ENCODE measurements at places on chromosomes 11 and 22. TPM values are rescaled to one million over a fixed set of nuclear protein-coding genes. Genes with fewer than 3 reads are reported as not detected.

The TRIM22 gene
- 13.9 TPM for polyA plus RNA-seq

The RTN4R gene
- 7.1 TPM for polyA plus RNA-seq

The VWCE gene
- 3.1 TPM for polyA plus RNA-seq

The PHETA2 gene
- 13.6 TPM for polyA plus RNA-seq

The SPI1 gene
- polyA plus RNA-seq: 5.2 TPM

The CCDC15 gene
- polyA plus RNA-seq: 4.0 TPM

The KCNJ11 gene
- polyA plus RNA-seq: 2.1 TPM

The SORL1 gene
- polyA plus RNA-seq: 32.2 TPM

The CD6 gene
- 0.95 TPM for polyA plus RNA-seq

The CHRNA10 gene
- polyA plus RNA-seq: 1.3 TPM

The MMP12 gene
- 1.9 TPM for polyA plus RNA-seq

The ADORA2A gene
- 5.8 TPM for polyA plus RNA-seq

The MS4A12 gene
- polyA plus RNA-seq: not detected

The MRGPRF gene
- 17.2 TPM for polyA plus RNA-seq

The P2RX6 gene
- polyA plus RNA-seq: 2.7 TPM

The CPT1A gene
- polyA plus RNA-seq: 26.3 TPM

The KCNQ1 gene
- 9.2 TPM for polyA plus RNA-seq

The MRGPRX3 gene
- polyA plus RNA-seq: not detected

The PATE2 gene
- polyA plus RNA-seq: not detected

The NOX4 gene
- 53.8 TPM for polyA plus RNA-seq

The NPAT gene
- 18.6 TPM for polyA plus RNA-seq

The NEFH gene
- polyA plus RNA-seq: 8.4 TPM

The GRAMD1B gene
- 12.8 TPM for polyA plus RNA-seq

The OR51E2 gene
- 1.2 TPM for polyA plus RNA-seq

The BAIAP2L2 gene
- polyA plus RNA-seq: 5.8 TPM

The HORMAD2 gene
- not detected for polyA plus RNA-seq

The BIRC3 gene
- 2.6 TPM for polyA plus RNA-seq

The SLC17A6 gene
- not detected for polyA plus RNA-seq

The FOLR3 gene
- 2.2 TPM for polyA plus RNA-seq

The COA4 gene
- 66.2 TPM for polyA plus RNA-seq

The MS4A6A gene
- polyA plus RNA-seq: 17.5 TPM

The HBB gene
- 110 TPM for polyA plus RNA-seq

The PCNX3 gene
- polyA plus RNA-seq: 33.3 TPM

The BUD13 gene
- 33.8 TPM for polyA plus RNA-seq

The CSF2RB gene
- polyA plus RNA-seq: 3.2 TPM

The RFPL3 gene
- not detected for polyA plus RNA-seq

The DRG1 gene
- polyA plus RNA-seq: 85.9 TPM

The OR8D4 gene
- not detected for polyA plus RNA-seq

The EMID1 gene
- polyA plus RNA-seq: 59.9 TPM

The MTMR2 gene
- polyA plus RNA-seq: 53.2 TPM

The VSIG10L2 gene
- polyA plus RNA-seq: not detected

The ZNF214 gene
- polyA plus RNA-seq: 12.3 TPM
